ENCODE measurements at places on chromosomes 7 and 10.

DNA sequence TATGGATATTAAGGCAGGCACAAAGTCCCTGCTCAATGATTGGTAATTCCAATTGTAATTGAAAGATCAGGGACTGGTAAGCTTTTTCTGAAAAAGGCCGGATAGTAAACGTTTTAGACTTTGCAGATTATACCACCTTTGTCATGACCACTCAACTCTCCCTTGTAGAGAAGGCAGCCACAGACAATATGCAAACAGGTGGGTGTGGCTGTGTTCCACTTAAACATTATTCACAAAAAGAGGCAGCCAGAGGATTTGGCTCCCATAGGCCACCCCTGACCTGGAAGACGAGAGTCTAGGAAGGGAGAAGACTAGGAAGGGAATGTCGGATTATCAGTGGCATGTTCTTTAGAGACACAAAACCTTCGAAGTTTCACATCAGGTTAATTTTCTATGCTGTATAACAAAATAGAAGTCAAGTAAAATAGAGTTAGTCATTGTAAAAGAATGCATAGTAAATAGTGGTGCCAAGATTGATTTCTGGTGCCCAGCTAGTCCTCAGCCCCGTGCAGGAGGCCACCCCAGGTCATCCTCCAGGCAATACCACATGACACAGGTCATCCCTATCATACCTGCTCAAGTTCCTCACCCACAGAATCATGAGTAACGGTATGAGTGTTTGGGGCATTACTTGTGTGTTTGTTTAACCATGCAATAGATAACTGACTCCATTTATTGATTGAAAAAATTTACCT is 193.8 kb downstream of the PLPP4 start:
- no peak for DNase-seq

- DNase-seq, result no peak
These were observed 371.3 kb downstream of the GLRX3 start for GRCh38 chr10:130507461-130507860.

DNA sequence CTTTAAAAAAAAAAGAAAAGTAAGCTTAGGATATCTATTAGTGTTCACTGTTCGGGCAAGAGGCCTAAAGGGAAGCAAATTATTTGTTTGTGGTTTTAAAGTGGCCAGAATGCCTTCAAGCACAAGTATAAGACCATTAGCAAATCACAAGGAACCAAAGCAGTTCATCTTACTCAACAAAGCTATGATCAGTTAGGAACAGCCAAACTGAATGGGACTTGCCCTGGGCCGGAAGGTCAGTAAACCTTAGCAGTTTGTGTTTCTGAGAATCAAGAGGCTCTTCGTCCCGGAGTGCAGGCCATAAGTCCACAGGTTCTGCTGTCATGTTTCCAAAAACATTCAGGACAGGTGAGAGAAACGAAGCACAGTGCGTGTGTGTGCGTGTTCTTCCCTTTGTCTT is 4.5 kb downstream of the FBXW4 start:
- DNase-seq, result no peak

DNA sequence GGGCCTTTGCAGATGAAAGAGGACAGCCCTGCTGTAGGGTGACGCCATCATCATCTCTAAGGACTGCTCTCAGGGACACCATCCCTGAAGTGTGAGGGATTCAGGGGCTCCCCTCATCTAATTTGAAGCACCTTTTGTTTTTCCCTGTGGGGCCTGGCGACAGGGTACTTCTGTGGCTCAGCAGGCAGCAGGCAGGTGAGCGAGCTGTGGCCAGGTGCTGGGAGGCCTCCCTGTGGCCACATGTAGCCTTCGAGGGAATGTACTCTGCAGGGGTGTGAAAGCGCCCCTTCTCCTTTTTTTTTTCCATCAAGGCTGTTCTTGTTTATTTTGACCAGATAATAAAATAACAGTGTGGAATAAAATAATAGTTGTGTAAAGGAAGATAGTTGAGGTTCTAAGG is 118.2 kb upstream of the DPP6 start:
- DNase-seq, result no peak

DNA sequence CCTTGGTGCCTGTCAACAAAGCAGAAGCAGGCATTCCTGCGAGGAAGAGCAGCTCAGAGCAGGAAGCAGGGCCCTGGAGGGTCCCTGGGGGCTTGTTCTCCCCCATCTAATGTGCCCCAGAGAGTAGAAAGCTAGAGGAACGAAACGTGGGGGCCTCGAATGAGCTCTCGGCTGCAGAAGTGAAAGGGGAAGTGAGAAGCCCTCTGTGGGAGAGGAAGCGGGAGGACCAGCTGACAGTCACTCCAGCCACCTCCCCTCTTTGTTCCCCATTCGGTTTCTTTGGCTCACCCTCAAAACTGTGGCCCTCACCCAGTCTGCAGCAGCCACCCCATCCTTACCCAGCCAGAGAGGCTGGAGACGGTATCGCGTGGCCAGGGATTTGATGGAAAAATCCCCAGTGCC is 25.0 kb downstream of the C10orf105 start:
- no peak for DNase-seq

- DNase-seq, result no peak
These were observed 53.9 kb downstream of the ARHGAP22 start for GRCh38 chr10:48550977-48551376.

DNA sequence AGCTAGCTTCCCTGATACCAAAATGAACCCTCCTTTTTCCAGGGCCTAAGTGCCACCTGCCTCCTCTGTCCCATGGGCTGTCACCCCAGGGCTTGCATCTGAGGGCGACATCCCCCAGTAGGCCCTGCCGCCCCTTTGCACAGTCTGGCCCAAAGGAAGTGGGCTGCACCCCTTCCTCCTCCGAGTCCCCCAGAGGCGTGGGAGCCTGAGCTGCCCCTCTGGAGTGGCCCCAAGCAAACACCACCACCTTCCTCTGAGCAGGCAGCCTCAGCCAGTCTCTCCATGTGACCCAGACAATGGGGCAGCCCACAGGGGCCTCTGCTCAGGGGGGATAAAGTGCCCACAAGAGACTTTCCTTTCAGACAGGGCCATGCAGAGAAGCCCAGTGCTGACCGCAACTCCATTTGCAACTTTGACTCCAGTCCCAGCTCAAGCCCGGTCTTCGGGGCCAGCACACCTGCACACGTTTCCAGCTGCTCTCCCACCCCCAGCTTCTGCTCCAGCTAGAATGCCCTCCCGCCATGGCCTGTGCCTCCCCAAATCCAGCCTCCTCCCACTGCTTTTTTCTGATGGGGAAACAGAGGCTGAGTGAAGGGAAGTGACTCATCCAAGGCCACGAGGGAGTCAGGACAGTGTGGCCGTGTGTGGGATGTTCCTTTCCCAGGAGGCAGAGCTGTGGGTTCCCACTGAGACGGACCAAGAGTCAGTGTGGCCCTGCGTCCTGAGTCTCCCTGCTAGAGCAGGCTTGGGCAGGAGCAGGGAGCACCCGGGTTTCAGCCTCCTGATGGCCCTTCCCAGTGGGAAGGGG is 111.9 kb downstream of the ZMIZ1 start:
- no peak for DNase-seq

DNA sequence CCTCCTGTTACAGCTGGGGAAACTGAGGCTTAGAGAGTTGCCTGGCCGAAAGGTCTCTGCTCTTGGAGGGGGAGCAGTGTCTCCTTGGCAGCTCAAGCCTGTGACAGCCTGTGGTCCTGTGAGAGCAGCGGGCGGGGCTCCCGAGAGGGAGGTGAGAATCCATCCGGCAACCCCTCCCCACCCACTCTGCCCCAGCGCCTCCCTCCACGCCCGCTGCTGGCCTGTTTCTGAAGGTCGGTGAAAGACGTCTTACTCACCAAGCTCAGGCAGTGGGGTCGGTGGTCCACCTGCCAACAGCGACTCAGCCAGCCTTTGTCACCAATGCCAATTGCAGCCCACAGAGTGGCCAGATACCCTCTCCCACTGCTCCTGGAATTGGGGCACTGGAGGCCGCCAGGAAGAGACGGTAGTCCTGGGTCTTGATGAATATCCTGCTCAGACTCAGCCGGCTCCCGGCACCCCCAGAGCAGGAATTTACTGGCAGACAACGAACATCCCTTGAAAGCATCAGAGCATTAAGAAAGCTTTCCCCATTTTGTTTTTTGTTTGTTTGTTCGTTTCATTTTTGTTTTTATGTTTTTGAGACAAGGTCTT is 7.4 kb upstream of the TTYH3 start:
- no peak for DNase-seq

DNA sequence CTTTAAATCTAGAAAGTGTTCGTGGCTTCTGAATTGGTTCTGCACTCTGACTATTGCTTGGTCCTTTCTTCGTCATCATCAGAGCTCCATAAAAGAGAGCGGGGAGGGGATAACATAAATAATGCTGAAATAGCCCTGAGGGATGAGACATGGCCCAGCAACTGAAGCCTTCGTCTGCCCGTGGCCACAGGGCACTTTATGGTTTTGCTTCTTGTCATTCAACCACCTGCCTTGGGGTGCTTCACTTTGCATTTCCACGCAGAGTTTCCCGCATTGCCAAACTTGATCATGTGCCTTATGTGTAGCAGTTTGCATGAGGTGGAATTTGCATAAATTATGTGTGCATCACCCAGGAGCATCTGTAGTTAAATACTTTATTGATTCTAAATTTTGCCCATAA is 15.9 kb downstream of the GSTO2 start:
- DNase-seq, result no peak

DNA sequence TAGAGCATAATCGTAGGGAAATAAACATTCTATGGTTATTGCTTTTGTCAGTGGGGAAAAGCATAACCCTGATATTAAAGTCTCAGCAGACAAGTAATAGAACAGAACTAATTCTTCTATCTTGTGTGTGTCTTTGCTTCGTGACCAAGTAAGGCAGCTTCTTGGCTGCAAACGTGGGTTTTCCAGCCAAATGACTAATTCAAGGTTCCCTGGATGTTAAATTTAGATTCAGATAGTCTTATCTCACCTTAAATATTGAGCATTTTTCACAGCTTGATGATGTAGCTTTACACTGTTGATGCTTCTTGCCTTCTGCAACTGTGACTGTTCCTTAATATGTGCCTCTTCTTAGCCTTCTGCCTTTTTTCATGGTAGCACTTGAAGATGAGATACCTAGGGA is 113.0 kb downstream of the EXOC4 start:
- no peak for DNase-seq

DNA sequence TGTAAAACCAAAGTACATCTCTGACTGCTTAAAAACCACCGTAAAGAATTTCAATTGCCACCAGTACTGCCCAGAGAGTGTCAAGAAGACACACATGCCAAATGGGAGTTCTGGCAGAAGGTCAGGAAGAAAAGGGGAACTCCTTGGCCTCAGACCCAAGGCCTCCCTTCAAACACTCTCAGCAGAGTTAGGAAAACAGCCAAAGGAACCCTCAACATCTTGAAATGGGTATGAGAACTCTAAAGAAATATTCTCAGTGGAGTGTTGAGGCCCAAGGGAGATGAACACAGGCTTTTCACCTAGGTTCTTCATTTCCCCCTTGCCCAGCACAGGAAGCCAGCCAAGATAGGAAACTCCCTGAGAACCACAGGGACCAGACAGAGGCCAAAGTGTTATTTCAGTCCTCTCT is 96.1 kb upstream of the ASAH2 start:
- no peak for DNase-seq

- peak; percentile 48 for DNase-seq
These were observed 22.8 kb downstream of the CYP17A1 start for GRCh38 chr10:102814453-102814871.

DNA sequence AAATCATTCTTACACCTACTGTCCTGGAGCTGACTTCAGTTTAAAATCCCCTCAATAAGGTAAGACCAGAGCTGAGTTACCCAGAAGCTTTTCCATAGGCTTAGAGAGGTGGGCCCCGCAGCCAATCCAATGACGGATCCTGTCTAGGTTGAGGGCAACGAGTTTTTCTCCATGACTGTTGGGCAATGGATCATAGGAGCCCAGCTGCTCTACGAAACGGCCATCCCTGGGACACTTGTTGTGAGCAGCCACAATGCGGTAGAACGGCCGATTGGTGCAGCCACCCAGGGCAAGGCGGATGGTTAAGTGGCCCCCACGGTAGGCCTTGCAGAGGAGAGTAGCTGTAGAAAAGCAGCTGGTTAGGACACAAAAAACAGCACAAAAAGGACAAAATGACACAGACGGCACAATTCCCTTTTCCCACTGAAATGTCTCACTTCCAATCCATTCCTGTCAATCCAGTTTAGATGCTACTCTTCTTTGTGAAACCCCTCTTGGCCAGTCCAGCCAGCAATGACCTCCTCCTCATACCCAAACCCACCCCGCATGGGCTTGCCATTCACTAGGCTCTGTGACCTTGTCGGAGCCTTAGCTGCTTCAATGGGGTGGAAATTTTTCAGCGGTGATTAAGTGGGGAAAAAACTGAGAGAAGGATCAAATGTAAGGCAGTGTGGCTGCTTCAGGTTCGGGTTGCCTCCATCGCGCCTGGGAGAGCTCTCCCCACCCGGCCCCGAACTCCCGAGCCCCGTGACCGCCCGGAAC is 580 bp downstream of the MRPS16 start:
- DNase-seq, result no peak

- DNase-seq, result no peak
These were observed 164.1 kb upstream of the CDCA7L start for GRCh38 chr7:22109761-22110160.

GRCh38 chr10:97069576-97070362 is 116.0 kb downstream of the SLIT1 start:
- DNase-seq, result no peak

- no peak for DNase-seq
These were observed 7.4 kb upstream of the GNA12 start for GRCh38 chr7:2851497-2851896.

DNA sequence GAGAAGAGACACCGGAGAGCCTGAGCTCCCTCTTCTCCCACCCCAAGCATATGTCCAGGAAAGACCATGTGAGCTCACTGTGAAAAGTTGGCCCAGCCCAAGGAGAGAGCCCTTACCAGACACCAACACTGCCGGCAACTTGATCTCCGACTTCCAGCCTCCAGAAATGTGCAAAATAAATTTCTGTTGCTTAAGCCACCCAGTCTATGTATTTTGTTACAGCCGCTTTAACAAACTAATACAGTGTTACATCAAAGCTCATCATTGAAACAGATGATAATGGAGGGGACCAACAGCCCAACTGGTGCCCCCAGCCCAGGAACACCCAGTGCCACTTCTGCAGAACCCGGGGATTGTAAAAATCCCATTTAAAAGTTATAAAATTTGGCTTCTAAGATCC is 18.9 kb downstream of the RGR start:
- DNase-seq, result no peak

DNA sequence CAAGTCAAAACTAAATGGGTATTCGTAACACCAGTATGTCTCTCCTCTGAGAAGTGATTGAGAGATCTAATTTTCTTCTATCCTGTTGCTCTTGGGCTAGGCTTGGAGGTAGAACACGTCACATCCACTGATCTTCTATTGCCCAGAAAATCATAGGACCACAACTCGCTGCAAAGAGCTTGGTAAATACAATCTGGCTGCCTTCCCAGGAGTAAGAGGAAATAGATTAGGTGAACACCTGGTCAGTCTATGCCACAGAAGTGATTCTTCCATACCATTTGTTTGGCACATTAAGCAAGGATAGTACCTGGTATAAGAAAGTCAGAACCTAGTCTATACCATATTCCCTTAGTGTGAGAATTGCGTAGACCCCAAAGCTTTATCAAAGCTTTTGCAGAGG is 129.3 kb upstream of the PHYHIPL start:
- DNase-seq, result no peak

DNA sequence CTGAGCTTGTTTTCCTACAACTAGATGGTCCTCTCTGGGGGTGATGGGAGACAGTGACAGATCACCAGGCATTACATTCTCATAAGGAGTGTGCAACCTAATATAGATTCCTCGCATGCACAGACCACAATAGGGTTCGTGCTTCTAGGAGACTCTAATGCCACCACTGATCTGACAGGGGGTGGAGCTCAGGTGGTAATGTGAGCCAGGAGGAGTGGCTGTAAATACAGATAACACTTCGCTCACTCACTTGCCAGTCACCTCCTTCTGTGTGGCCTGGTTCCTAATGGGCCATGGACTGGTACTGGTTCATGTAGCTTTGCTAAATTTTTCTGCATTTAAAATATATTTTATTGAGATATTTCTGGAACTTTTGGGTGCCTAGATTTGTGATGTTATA is 202.3 kb upstream of the ZNF32 start:
- DNase-seq, result no peak
